AG09309 (cell line): ENCODE measurements at places on chromosomes 7 and 10.

GRCh38 chr7:23117841-23118240 lies 12.3 kb downstream of the KLHL7 start:
- DNase-seq = no peak

- DNase-seq = no peak
Observed at GRCh38 chr10:28879875-28880682, 202.8 kb downstream of the BAMBI start.

DNA sequence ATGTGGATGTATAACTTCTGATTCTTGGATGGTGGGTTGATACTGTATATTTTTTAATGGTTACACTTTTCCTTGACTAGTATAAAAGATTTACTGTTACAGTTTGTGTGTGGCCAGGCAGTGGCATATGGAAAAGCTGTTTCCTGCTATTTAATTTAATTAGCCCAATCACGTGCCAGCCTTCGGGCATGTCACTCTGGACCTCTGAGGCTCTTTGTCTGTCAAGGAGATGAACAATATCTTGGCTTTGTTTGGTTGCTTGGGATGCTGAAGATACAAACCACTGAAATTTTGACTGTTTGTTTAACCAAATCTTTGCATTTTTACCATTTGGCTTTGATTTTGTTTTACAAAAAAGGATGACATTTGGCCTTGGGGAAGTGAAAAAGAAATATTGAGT lies 185.0 kb downstream of the HDAC9 start:
- DNase-seq = no peak

- no peak for DNase-seq
Observed at GRCh38 chr7:138649506-138649905, 51.7 kb downstream of the SVOPL start.

DNA sequence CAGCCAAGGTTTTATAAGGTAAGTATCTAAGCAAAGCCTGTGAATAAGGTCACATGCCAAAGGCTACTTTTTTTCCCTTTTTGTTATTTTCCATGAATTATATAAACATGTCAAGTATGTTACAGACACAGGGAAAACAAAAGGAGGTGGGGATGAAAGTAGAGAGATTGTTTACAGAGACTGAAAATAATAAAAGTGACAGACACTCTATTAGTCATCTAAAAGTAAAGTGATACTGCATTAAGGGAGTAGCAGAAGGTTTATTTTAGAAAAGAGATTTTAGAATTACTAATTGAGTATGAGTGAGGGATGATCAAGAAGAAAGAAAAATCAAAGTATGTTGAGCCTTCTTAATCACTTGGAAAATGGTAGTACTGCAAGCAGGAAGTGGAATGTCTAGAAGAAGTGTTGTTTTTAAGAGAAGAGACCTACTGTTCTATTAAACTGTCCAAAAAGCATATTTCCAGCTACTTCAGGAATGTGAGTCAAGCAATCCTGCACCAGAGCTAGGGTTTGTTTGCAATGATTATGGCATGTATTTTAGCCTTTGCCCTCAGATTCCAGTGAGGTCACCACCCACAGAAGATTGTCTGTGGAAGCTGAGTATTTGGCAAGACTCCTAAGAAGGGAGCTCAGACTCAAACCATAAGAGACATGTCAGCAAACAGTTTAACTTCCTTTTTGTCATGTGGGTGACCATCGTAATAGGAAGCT lies 177.9 kb upstream of the PLXDC2 start:
- peak; percentile 69 for DNase-seq

- no peak for DNase-seq
Observed at GRCh38 chr7:146889806-146890555, 773.4 kb downstream of the CNTNAP2 start.

DNA sequence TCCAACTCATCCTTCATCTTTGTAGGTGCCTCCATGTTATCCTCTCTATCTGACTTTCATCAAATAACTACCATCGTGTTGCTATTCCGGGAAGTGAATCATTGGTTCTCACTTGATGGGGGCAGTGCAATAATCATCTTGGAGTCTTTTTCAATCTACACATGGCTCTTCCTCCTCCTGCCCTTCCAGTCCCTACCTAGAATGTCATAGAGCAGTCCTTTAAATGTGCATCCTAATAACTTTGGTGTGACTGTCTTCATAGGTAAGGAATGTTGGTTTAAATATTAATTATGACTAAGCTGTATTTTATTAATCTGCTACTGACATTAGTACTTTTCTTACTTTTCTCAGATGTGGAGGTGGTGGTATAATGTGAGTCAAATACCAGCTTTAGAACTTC lies 8.4 kb upstream of the CDK14 start:
- DNase-seq = no peak

GRCh38 chr10:50452603-50453002 lies 171.2 kb downstream of the SGMS1 start:
- DNase-seq = no peak

DNA sequence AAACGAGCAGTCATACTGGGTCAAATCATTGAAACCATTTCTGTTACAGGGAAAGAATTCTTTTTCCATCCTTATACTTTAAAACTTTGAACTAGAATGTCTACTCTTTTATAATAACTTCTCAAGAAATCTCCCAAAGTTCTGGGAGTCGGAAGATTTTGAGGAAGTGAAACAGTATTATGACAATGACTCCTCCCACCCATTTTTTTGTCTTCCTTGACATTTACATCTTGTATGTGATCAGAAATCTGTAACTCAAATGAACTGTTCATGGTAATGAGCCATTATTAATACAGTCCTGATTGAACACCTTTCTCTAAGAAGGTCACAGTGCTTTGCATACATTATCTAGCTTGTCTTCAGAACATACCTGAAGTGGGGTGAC lies 227.4 kb downstream of the CELF2 start:
- no peak for DNase-seq

DNA sequence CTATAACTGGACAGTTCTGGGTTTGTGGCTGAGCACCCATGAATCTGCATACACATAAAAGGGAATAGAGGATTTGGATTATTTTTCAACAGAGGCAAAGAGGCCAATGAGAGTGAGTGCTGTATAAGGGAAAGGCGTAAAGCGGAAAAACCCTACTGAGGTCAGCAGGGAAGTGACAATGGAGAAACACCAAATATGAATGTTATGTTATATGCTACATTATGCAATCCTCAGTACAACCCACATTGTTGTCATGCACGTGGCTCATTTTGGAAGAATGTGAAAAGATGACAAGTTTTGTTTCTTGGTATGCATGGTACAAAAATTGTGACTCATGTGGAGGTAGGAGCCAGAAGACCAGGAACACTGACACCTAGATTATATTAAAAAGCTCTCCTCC lies 113.6 kb upstream of the AMPH start:
- peak; percentile 7 for DNase-seq

GRCh38 chr7:5636914-5637313 lies 144.5 kb downstream of the RNF216 start:
- peak; percentile 52 for DNase-seq

DNA sequence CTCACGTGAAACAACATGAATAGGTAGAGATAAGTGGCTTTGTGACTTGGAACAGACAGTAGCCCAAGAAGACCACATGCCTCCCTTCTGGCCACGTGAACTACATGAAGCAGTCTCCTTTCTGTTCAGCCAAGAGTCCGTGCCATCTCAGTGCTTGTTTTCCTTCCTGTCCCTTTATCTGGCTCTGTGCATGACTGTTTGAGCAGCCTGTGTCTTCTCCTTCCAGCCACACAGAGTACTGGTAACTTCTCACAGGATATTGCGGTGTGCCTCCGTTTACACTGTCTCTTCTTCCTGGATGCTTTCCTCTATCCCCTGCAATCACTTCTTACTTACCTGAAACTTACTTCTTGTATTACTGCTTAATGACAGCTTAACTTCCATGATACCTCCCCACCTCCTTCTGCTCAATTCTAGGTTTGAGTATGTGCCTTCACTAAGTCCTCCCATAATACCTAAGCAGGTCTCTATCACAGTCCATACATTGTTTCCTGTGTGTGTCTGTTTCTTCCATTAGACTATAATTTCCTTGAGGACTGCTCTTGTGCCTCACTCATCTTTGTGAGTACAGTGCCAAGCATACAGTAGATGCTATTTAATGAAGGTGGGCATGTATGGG lies 748.7 kb downstream of the AUTS2 start:
- no peak for DNase-seq

- no peak for DNase-seq
Observed at GRCh38 chr10:86815035-86815617, 58.7 kb downstream of the BMPR1A start.
